ENCODE measurements at places on chromosomes 12 and 14.

DNA sequence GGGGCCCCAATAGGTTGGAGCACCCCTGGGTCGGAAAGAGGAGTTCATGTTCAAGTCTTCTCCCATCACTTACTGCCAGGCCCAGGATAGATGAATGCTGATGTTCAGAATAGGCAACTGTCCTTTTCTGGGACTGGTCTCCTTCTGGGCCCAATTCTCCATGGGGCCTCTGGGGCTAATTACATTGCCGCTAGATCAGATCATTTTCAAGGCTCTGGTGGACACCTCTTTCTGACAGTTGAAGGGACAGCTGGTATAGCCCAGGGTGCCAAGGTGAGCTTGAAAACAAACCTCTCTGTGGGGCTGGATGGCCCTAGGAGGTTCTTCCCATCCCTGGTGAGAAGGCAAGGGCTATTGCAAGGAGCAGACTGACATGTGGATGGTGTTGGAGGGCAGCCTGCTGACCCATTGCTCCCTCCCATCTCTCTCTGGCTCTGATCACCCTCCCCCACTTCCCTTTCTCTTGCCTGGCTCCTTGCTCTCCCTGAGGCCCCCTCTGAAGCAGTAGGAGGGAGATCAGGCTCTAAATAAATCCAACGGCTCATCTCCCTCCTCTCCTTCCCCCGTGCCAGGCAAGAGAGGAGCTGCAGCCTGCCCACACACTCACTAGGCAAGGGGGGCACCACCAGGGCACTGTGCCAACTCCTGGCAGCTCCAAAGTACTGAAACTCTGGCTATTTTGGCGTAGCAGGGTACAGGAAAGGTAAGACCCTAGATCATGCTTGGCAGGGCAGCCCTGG is 1.9 kb downstream of the CACNB3 start:
- no peak for DNase-seq

DNA sequence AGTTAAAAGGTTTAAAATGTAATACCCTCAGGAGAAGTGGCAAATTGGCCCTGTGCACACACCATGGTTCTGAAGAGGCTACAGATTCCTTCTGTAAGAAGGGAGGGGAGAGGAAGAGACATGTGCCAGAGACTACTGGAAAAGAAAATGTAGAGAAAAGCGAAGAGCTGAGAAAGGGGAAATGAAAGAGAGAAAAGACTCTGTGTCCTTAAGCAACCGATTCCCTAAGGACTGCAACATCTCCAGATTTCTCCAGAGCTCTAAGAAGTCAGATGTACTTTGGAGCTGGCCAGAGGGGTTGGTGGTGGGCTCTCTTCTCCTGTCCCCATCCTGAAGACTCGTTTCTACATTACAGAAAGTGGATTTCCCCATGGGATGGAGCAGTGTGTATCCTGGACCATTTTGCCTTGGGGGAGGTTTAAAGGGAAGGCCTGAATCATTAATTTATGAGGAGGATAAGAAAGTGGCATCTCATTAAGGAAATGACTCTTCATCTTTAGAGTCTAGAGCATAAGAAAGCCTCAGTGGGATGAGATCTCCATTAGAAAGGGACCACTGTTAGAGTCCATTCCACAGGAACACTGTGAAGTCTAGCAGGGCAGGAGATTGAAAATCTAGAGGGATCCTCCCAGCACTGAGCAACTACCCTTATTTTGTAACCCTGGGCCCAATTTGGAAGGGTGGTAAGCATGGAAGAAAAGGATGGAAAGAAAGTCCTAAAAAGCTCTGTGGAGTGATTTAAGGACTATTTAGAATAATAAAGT is 45.5 kb upstream of the FUT8 start:
- DNase-seq = no peak

DNA sequence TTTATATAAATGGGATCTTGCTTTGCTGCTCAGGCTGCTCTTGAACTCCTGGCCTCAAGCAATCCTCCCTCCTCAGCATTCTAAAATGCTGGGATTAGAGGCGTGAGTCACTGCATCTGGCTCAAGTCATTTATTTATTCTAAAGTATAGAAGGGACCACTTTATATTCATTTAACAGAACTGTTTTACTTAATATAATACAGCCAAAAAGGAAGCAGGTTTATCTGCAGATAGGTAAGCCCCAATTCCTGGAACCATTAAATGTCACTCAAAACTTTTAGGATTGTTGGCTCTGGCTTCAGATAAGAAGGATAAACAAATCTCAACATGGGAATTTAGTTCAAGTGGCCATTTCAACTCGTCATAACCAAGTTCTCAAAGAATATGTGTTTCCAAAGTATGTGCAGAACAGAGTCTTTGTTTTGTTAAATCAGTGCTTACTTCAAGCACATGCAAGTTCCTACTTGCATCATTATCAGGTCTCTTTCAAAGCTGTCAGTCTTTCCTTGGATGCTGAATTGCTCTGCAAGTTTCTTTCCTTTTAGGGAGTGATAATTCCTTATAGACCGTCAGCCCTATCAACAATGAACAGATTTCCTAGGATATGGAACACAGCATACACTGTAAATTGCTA is 60.4 kb downstream of the KITLG start:
- DNase-seq = no peak

DNA sequence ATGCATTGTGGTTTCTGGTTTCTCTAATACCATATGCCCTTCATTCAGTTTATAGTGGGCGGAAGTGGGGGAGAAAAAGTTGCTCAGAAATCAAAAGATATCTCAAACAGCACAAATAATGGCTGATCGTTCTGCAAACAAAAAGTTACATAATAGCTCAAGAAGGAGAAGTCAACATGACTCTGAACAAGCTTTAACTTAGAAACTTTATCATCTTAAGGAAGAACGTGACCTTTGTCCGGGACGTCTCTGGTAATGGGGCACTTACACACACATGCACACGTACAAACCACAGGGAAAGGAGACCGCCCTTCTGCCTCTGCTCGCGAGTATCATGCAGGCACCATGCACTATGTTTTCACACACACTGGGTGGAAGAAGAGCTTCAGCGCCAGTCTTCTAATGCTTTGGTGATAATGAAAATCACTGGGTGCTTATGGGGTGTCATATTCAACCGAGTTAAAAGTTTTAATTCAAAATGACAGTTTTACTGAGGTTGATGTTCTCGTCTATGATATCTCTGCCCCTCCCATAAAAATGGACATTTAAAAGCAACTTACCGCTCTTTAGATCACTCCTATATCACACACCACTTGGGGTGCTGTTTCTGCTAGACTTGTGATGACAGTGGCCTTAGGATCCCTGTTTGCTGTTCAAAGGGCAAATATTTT is 4.7 kb downstream of the FOS start:
- no peak for DNase-seq

- DNase-seq = no peak
Observed at GRCh38 chr14:98752660-98753059, 519.3 kb downstream of the BCL11B start.

Data from NCI-H2081 treated with DMSO at 0.1 percent for 48 hours (cell line).